ENCODE measurements at places on chromosomes 2 and 18.

GRCh38 chr2:148545390-148546256, 98.9 kb upstream of the EPC2 start:
- ATAC-seq, result no peak

DNA sequence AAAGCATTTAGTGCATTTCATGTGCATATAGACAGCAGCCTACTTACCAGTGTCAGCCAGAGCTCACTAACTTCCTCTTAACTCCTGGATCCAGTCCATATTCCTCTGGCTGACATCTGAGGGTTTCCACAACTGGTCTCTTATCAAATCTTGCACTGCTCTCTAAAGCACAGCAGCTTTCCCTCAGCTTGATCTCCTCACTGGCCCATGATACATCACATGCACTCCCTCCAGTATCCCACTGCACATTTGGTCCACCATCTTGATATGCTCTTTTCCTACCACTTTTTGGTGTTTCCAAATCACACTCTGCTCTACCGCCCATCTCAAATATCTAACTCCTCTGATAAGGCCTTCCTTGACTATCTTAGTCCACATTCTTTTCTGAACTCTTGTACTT, 105.0 kb upstream of the ZFP36L2 start:
- ATAC-seq, result no peak

DNA sequence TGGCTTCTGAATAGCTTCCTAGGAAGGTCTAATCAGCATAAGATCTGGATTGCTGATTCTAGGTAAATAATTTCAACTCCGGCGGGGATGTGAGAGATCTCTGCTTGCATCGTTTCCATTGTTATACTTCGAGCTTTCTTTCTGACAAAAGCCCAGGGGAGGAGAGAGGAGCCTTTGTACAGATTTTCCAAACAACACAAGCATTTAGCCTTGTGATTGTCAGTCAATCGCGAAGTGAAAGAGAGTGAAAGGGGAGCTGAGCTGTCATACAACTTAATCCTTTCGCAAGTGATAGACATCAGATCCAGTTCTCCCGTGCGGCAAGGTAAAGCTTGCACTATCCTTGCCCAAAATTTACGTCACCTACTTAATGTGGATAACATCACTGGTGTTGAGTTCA, 26.2 kb downstream of the RALB start:
- no peak for ATAC-seq

DNA sequence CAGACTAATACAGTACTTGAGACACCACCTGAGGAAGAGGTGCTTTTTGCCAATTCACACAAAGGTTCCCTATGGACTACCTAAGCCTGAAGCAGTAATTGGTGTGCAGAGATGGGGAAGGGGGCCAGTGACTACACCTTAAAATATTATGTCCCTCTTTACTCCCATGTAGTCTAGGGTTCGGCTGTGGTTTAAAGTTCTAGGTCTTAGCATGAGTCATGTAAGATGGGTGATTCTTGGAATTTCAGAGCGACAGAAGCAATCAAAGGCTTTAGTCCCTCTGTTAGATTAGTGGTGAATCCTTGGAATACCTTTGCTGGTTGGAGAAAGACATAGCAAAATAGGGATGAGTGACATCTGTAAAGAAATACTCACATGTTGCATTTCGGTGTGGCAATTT, 14.3 kb upstream of the CCDC85A start:
- no peak for ATAC-seq

GRCh38 chr2:84801811-84802210, 79.1 kb downstream of the TRABD2A start:
- ATAC-seq, result no peak

DNA sequence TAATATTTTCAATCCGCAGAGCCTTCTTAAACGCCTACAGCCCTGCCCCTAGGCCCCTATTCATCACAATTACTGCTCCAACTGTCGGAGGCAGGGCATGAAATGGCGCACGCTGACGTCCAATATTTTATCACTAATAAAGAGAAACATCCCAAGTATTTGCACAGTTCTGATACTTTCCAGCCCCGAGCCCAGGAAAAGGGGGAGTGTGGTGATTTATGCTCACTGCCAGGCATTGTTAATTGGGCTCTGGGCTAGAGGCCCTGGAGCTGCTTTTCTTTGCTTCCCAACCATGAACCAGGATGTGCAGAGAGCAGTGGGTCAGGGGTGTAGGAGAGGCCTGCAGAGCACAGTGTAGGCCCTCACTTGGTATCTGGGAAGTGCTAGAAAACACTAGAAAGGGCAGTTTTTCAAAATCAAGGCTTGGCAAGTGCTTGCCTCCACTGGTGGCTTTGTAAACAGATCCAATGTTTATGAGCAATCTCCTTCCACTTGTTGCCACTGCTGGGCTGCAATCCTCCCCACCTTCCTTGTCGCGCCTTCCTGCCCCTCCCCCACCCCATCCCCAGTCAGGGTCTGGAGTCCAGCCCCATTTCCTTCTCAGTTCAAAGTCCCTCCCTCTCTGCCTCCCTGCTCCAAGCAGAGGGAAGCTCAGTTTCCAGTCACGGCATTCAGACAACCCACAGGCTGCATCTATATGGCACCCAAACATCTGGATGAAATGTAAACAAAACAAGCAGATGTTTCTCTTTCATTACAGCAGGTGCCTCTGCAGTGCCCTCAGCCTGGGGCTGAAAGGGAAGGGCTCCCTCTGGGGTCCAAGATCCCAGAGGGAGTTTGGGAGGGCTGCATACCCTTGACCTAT, 83.9 kb upstream of the PKDCC start:
- ATAC-seq, result no peak

Data from esophagus mucosa (tissue), 1 donor.